ENCODE measurements at places on chromosomes 16 and 17.

GRCh38 chr17:41894791-41895331 lies 23.9 kb downstream of the ACLY start:
- no peak for DNase-seq

DNA sequence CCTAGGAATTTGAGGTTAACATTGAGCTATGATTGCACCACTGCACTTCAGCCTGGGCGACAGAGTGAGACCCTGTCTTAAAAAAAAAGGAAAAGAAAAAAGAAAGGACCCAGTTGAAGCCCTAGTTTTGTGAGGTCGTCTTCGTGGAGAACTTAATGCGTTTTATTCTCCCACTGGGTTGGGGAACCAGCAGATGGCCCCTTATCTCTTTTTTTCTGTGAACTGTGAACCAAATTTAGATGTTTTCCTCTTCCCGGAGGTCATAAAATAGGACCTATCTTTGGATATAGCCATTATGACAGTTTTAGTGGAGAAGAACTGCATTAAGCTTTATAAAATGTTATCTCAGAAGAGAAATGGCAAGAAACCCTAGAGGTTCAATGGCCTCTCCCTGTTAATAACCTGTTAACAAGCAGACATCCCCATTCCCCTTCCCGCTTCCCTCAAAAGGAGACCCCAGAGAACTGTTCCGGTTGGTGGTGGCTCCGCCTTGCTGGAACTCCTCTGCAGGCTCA lies 23.5 kb downstream of the KIAA0513 start:
- no peak for DNase-seq

DNA sequence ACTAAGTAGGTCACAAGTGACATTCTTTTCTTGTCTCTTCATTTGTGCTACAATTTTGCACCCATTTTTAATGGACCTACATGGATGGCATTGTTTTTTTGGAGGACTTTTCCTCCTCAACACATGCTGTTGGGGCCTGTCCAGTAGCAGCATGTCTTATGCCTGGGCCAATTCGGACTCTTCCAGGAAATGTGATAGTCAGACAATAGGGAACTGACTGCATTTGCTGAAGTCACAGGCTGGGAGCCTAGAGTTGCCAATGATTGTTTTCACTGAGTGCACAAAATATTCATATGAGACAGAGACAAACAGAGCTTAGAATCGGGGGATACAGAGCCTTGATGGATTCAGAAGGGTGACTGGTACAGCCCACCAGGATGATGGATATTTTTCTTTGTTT lies 867.3 kb upstream of the GOT2 start:
- DNase-seq: no peak

GRCh38 chr16:83409347-83409746 lies 398.4 kb upstream of the HSBP1 start:
- no peak for DNase-seq

GRCh38 chr17:58643147-58643546 lies 48.7 kb downstream of the TEX14 start:
- DNase-seq: no peak

DNA sequence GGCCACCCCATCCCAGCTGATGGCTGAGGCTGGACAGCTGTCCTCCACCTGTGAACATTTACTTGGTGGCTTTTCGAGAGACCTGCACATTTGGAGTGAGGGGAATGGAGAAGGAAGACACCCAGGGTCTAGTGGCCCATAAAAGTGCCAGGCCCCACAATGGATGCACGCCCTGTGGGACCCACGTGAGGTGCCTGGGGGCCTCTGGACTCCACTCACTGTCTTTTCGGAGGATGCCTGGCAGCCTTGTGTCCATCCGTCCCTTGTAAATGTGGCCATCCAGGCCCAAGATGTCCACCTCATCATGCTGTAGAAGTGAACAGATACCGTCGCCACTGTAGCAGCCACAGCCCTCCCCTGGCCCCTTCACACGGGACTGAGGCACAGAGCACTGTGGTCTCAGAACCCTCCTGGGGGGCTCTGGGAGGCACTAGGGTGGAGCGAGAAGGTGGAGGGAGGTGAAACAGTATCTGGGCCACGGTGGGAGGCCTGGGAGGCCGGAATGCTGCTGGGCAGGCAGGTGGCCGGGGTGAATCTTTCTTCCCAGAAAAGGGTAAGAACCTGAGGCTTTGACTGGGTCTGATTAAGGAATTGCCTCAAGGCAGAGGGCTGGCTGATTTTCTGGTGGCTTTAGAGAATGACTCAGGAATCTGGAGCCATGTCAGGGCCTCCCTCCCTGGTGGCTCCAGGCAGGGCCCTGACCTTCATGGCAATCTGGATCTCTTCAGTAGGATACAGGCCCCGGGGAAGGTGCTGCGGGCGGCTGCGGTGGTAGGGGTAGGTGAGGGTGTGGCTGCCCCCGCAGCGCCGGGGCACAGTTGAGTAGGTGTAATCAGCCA lies 11.5 kb downstream of the UBALD2 start:
- no peak for DNase-seq
